ENCODE measurements at places on chromosomes 1 and 21.

DNA sequence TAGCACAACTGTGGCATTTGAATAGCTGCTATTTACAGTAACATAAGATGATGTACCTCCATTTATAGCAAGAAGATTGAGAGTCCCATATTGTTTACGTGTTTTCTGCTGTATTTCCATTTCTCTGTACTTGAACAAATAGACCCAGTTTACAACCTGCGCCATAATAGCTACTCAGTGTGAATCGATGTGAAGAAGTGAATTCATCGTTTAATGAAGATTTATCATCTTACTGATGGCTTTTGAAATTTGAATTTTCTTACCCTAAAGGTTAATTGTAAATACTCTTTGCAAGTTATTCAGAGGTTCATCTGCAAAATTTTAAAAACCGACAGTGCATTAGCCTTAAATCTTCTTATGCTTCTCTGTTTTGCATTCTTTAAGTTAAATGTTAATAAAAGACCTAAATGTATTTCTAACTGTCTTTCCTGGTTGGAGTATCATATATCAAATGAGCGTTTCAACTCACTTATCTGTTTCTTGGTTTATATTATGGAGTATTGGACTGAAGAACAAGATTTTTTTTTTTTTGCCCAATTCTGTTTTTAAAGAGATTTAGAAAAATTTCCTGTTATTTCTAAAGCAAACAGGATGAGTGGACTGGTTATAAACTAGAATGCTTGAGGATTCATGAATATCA, 2.2 kb downstream of the MACO1 start:
- DNase-seq = peak; percentile 43

DNA sequence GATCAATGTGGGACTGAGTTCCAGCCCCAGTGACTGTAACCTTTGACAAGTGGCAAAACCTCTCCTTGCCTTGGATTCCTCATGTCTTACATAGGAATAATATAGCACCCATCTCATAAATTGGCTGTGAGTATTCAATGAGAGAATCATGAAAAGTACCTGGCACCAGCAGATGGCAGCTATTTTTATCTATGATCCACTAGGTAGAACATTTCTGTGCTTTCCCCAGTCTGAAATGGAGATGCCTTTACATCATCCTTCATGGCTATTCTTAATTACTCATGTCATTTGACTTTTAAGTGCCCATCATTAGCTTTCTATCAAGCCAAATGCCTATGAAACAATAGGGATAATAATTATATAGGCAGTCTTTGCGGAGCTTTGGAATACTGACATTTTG, 130.1 kb downstream of the TGFB2 start:
- no peak for DNase-seq

DNA sequence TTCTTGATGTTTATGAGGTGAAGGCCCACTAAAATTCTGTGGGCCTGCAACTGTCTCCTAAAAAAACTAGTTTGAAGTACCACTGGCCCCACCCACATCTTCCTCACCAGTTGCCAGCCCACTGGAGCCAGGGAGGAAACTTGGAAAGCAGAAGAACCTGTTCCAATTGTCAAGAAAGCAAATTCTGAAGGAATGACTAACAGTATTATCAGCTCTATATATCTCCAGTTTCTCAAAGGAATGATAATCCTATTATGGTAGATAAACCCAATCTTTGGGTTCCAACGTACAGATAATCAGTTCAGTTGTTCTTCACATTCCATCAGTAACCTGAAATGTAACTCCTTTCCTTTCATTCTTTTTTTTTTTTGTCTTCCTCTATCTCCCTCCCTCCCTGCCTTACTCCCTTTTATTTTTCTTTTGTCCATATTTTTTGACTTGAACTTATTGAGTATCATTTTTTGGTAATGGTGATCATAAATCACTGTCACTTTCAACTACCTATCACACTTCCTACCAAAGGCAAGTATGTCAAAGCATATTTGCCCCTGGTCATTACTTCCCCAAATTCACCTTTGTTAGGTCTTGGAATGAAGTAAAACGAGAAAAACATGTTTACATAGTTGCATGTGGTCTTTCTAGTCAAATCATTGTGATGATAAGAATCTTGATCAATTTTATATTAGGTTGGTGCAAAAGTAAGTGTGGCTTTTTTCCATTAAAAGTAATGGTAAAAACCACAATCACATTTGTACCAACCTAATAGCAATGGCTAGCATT, 943.4 kb downstream of the TTLL7 start:
- no peak for DNase-seq

- DNase-seq = peak; percentile 34
These were observed 230.1 kb downstream of the DUSP10 start for GRCh38 chr1:221511797-221512196.

GRCh38 chr1:15945011-15945831, 30.7 kb downstream of the ZBTB17 start:
- DNase-seq = no peak

- no peak for DNase-seq
These were observed 20.8 kb downstream of the RNF2 start for GRCh38 chr1:185066181-185066580.

- DNase-seq = no peak
These were observed 129.8 kb upstream of the PALMD start for GRCh38 chr1:99516141-99516540.

GRCh38 chr21:43581453-43581852, 77.8 kb downstream of the HSF2BP start:
- no peak for DNase-seq

DNA sequence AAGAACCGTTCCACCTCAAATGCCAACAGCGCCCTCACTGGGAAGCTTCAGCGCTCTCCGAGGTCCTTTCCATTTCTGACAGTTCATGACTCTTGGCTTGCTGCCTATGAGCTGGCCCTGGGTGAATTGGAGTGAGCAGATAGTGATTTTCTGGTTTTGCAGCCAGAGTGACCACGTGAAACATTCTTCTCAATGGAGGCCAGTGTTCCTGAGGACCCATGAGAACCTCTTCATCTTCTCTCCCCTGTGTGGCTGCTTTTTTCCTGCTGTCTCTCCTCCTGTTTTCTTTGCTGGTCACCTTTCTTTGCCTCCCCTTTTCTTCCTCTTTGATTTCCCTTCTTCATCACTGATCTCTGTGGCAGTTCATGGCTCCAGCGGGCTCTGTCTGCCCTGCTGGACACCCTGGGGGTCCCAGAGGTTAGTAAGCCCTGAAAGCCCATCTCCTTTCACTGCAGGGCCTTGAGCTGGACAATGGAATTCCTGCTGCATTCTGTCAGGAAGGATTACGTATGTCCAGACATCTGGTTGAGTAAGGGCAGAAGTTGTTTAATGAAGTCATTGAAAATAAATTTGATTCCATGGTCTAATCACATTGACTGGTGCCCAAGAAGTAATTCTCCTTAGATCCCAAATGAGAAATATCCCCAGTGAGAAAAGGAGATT, 29.9 kb downstream of the VASH2 start:
- peak; percentile 71 for DNase-seq

DNA sequence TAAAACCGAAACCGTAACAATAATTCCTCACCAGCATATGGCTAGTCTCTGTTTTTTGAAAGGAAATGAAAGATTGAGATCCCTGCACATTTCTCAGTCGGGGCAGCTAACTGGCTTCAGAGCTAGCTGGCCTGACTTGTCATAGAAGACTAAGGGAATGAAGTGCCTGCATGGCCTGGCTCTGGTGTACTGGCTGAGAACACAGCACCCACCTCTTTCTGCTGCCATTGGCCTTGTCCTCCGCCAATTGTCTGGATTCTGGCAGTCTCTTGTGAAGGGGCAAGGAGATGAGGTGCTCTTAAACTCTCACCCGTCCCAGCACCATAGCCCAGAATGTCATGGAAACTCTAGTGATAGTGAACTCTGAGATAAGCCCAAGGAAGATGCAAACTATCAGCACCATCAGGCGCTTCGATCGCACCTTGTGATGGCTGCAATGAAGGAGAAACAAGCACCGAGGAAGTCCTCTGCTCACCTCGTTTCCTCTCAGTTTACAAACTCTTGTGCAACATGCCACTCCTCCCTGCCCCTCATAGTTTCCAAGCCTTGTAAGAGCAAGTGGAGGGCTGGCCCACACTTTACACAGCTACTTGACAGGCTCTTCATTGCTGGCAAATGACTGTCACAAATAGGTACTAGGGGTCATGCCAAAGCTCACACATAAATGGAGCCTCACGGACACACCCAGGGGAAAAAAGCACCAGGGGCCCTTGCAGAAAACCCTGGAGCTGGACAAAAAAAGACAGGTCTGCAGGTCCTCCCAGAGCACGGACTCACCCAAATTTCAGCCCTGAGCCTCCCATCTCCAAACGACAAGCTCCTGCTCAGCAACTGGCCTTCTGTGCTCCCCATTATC, 16.4 kb downstream of the INPP5B start:
- no peak for DNase-seq

DNA sequence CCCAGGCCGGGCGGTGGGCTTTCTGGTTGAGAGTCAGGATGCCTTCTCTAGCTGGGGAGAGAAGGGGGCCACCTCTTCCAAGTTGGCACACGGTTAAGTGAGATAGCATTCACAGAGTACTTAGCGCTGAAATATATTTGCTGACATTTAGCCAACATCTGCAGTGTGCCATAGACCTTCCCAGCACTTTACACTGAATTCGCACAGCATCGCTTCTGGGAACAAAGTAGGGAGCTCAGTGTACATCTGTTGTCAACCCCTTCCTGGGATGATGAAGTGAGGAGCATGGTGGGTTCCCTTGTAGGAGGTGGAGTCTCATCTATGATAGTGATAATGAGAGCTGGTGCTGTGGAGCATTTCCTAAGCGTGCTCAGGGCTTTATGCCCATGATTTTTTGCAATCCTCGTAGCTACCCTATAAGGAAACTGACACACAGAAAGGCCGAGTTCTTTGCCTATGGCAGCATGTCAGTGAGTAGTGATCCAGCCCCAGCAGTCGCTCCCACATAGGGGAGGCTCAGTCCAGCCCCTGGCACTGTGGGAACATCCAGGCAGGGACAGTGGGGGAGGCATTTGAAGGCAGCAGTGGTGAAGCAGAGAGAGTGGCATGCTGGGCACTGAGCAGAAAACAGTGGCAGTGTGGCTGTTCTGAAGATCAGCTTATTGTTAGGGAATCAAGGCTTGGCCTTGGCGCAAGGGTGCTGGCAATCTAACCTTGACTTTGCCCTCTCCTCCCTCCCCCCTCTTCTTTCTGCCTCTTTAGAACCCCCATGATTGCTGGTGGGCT, 176.2 kb downstream of the PGBD5 start:
- DNase-seq = no peak

DNA sequence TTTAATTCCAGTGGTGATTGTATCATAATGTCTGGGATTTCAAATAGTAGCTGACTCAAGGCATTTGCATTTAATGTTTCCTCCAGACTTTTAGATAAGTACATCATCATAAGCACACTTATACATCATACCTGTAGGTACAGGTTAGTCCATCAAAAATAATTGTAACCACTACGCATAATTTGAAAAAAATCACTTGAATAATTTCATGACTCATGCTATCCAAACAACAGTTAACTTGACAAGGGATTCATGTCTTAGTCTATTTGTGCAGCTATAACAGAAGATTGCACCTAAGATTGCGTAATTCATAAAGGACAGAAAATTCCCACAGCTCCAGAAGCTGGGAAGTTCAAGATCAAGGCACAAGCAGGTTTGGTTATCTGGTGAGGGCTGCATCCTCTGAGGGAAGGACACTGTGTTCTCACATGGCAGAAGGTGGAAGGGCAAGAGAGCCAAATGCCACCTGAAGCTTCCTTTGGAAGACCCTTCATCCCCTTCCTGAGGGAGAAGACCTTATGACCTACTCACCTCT, 801.7 kb upstream of the BRINP3 start:
- DNase-seq = no peak

DNA sequence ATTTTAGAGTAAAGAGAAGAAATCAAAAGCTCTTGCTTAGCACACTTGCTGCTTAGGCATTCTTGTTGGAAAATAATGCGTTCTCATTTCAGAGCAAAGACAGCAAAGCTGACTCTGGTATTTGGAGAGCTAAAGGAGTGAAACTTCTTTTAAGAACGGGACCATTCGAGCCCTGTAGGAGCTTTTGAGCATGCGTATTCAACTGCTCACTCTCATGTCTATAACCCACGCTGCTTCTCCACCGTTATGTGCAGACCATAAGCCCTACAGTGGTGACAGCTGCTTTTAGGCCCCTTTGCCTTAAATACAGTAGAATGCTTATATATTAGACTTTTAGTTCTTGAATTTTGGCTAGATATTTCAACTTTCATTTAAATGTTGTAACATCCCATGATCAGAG, 214.2 kb upstream of the CACYBP start:
- no peak for DNase-seq

All from OCI-M1 (cell line).